ENCODE measurements at places on chromosomes 2 and 18.
A peak's percentile ranks its signal among the peaks of the same experiment; 100 is the strongest.

GRCh38 chr2:138244501-138244925 is 257.1 kb upstream of the SPOPL start:
- DNase-seq, result peak; percentile 14

DNA sequence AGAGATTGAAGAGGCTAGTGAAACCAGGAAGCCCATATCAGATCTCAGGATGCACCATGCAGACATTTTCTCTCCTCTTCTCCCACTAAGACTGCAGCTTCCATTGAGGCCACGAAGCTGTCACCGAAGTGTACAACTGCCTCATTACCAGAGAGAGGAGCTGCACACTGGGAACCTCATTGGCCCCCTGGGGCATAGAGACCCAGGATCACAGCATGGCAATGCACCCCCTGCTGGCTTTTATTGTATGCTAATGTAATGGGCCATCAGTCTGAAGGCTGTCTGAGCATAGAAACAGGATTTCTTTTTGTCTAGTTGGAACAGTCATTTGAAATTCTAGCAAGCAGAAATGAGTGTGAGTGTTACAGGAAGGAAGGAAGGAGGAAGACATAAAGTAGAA is 861.6 kb upstream of the CELF4 start:
- DNase-seq, result no peak

DNA sequence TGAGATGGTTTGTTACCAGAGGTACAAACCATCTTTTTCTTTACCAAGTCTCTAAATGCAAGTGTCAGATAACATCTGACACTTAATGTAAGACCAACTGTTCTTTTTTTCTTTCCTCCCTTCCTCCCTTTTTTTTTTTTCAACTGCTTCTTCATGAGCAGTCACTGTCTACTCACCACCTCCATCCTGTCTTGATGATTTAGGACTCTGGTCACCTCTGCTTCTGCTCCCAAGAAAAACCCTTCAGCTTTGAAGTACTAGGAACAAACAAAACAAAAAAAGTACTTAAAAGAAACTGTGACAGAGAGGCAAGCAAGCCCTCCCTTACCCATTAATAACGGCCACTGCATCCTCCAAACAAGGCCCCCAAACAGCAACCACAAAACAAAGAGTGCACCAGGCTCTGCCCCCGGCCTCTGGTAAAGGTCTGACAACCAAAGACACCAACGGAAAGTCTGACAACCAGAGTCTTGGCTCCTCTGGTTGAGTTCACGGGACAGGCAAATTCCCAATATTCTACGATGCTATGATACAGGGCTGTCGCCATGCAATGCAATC is 141.0 kb downstream of the ARL4C start:
- no peak for DNase-seq

GRCh38 chr2:234550511-234551107 is 53.7 kb upstream of the ARL4C start:
- peak; percentile 83 for DNase-seq

DNA sequence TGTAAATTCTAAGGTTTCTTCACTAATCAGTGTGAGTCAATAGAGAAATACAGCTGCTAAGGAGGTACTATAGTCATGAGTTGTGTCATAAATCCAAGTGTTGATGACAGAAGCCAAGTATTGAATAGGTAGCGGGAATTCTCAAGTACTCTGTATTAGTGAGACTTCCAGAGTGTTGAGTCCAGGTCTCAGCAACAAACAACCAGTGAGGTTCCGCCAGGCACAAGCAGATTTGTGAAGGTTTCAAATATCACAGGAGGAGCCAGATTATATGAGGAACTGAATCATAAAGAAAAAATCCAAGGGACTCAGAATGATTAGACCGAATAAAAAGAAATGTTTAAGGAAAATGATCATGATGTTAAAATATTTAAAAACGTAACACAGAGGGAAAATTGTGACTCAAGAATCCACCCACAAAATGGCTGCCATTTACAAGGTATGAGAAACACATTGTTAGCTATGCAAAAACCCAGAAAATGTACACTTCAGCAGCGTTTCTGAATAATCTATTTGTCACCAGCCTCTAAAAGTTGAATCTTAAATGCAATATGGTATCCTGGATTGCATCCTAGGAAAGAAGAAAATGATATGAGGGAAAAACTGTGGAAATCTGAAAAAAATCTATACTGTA is 27.3 kb upstream of the EVA1A start:
- DNase-seq, result no peak

GRCh38 chr2:12412898-12413305 is 303.8 kb upstream of the TRIB2 start:
- DNase-seq, result no peak

- DNase-seq, result no peak
Measured at GRCh38 chr18:13312515-13312914, 94.0 kb downstream of the LDLRAD4 start.

- no peak for DNase-seq
Measured at GRCh38 chr2:88656690-88657089, 29.4 kb upstream of the EIF2AK3 start.

DNA sequence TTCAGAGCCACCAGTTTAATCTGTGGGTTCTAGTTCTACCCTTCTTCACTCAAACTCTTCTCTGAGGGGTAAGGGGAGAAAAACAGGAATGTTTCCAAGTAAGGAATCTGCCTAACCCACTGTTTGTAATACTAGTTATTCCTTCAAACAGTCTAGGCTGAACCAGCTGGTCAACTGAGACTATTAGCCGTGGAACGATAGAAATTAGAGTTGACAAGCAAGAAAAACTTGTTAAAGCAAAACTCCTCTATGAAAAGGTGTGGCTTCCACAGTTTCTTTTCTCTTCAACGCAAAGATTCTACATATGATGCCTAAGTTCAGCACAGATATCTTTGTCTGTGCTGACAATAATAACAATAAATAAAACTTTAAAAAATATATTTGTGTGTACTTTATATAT is 11.5 kb downstream of the PAIP2B start:
- no peak for DNase-seq

- DNase-seq, result no peak
Measured at GRCh38 chr2:118969734-118970395, 27.9 kb downstream of the MARCO start.

DNA sequence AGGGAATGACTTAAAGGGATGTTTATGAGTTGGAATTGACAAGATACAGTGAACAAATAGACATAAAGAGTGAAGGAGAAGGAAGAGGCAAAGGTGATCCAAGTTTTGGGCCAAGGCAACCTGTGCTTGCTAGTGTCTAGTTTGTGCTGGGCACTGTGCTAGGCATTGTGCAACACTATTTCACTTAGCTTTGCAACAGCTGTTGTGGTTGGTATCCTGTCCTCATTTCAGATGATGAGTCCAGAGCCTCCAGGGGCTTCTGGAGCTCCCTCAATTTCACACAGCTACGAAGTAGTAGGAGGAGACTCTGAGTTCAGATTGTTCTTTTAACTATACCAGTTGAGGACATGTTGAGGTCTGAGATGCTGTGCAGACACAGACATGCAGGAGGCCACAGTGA is 18.1 kb upstream of the LOXHD1 start:
- no peak for DNase-seq

- no peak for DNase-seq
Measured at GRCh38 chr2:134167015-134167414, 86.9 kb upstream of the MGAT5 start.

DNA sequence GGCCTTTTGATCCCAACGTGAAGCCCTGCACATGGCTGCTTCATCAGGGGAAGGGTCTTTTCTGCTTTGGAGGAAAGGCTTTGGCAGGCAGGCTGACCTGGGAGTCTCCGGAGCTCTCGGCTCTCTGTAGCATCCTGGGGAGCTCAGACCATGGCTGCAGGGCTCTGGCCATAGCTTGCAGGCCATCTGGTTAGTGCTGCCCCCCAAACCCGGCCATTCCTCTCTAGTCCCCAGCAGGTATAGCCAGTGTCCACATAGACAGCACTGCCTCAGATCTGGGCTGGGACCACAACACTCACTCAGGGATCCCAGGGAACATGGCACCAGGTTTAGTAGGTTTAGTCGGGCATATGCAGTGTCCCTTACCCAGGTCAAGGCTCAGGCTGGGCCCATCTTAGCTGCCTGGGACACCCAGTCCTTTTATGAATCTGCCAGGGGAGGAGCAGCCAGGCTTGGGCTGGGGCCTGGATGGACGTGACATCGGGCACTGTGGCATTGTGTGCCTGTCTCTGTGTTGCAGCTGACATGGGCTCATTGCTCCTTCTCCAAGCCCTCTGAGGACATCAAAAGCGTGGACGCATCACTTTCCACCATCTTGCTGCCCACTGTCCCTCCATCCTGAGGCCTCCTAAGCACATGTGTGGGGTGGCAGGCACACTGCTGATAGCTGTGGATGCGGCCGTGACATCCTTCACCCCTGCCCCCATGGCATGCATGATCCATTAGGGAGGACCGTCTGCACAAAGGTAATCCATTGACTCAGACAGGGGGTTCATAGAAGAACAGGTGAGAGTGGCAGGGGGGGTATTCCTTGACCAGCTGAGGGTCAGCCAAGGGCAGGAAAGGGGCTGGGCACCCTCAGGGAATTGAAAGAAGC is 19.2 kb upstream of the GPR35 start:
- DNase-seq, result no peak

- peak; percentile 32 for DNase-seq
Measured at GRCh38 chr2:23445450-23445868, 60.5 kb downstream of the KLHL29 start.

DNA sequence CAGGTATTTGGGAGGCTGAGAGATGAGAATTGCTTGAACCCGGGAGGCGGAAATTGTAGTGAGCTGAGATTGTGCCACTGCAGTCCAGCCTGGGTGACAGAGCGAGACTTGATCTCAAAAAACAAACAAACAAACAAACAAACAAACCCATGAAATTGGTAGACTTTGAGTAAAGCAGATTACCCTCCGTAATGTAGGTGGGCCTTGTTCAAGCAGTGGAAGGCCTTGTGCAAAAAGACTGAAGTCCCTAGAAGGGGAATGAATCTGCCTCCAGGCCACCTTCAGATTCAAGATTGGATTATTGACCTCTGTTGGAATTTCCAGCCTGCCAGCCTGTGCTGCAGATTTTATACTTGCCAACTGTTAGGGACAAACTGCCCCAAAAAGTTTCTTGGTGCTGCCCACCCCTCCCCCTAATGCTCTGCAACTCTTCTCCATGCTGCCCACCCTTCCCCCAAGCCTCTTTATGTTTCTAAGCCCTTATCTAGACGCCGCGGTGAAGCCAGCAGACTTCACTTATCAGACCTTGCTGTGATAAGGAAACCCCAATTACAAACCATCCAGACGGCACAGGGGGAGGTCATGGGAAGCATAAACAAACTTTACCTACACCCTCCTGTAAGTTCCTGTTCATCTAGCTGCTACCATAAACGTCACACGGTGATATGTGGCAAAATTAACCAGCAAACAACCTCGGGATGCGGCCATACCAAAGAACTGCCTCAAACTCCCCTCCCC is 17.0 kb downstream of the CYP27A1 start:
- no peak for DNase-seq

DNA sequence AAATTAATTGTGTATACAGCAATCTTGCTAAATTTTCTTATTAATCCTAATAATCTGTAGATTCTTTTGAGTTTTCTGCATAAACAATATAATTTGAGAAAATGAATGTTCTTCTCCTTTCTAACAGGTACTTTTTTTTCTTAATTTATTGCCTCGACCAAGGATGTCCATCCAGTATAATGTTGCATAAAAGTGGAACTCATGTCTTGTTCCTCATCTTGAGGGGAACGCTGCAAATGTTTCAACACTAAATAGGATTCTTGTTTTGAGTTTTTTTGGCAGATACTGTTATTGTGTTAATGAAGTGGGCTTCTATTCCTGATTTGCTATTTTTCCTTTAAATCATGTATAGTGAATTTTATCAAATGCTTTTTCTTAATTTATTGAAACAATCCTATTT is 244.4 kb upstream of the REV1 start:
- no peak for DNase-seq

- DNase-seq, result no peak
Measured at GRCh38 chr2:211103989-211104388, 547.6 kb downstream of the CPS1 start.

DNA sequence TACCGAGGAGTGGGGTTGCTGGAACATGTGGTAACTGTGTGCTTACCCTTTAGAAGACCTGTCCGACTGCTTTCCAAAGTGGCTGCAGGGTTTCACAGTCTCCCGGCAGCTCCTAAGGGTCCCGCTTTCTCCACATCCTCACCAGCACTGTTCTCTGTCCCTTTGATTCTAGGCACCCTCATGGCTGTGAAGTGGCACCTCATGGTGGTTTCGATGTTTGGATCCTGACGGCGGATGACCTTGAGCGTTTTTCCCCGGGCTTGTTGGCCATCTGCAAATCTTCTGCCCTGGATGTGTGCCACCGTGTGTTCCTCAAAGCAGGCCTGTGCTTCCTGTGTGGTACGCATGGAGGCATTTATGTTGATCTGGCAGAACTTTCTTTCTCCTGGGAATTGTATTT is 292.5 kb upstream of the HDAC4 start:
- no peak for DNase-seq

DNA sequence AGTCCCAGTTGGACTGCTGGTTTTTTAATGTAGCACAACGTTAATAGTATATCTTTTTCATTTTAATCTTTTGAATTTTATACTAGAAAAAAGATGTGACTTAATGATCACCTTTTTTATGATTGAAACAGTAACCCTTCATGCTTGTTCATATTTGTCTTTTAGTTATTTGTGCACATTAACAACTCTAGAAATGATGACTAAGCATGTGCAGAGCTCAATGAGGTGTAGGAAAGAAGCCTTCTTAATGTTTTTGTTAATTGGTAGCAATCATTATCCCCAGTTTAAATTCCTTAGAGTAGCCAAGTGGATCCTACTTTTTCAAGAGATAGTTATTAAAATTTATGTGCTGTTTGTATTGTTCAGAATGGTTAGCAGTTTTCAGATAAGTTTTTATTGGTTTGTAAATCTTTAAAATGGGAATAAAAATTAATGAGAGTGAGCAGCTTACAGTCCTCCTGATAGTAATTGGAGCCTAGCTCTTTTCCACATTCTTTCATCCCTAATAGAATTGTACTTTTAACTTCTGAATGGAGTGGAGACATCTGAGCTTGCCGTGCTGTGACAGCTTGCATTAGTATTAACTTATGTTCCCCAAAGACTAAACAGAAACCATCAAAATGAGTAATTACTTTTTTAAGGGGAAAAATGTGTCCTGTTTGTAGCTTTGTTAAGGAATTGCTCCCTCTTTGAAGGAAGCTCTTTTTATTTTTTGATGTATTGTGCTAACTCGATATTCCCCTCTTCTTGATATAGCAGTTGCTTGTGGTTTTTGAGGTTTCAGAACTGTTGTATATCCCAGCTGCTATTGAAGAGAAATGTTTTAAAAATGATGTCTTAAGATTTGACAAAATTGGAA is 17.3 kb downstream of the PIK3C3 start:
- DNase-seq, result no peak

GRCh38 chr2:75194184-75194868 is 5.0 kb downstream of the TACR1 start:
- no peak for DNase-seq

DNA sequence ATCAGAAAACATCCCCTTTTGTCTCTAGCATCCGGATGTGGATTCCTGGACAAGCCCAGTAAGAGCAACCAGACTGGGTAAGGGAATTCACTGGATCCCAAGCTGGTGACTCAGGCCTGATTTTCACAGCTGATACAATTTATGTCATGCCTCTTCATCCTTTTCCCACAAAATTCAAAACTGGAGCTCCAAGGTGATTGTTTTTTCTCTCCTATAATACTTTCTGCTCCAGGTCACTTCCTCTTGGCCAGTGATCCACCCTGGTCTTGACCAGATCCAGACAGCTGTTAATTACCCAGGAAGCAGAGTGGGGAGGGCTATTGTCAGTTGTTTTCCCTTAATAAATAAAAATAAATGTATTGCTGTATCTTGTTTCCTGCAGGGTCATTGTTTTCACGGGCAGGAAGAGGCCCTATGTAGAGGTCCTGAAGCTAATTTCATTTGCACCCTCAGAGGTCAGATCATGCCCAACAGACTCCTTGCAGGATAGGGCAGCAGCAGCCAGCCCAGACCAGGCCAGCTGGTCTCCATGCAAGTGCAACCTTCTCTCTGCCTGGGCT is 57.6 kb downstream of the EVA1A start:
- peak; percentile 60 for DNase-seq

All from AG08396 (cell line).